ENCODE measurements at places on chromosomes 5 and 9. TPM values are rescaled to one million over a fixed set of nuclear protein-coding genes. Genes with fewer than 3 reads are reported as not detected.

DNA sequence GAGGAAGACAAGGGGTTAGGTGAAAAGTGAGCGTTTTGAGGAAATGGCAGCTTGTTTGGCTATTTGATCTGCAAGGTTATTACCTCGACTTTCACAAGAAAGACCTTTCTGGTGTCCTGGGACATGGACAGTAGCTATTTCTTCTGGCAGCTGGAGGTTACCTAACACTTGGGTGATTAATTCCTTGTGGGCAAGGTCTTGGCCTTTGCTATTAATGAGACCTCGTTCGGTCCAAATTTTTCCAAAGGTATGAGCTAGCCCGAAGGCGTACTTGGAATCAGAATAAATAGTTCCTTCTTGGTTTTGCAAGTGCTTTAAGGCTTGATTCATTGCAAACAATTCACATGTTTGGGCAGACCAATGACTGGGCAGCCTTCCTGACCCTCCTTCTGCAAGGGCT, 4.9 kb downstream of the GTF3C5 start:
- H3K36me3 ChIP-seq, result peaks cover 21% of the 10 kb centered on the region
- no peaks in the 10 kb centered on the region for H3K27me3 ChIP-seq
- no peak overlapping the region for H3K4me3 ChIP-seq
- DNase-seq, result no peak
- no peak overlapping the region for H3K27ac ChIP-seq

DNA sequence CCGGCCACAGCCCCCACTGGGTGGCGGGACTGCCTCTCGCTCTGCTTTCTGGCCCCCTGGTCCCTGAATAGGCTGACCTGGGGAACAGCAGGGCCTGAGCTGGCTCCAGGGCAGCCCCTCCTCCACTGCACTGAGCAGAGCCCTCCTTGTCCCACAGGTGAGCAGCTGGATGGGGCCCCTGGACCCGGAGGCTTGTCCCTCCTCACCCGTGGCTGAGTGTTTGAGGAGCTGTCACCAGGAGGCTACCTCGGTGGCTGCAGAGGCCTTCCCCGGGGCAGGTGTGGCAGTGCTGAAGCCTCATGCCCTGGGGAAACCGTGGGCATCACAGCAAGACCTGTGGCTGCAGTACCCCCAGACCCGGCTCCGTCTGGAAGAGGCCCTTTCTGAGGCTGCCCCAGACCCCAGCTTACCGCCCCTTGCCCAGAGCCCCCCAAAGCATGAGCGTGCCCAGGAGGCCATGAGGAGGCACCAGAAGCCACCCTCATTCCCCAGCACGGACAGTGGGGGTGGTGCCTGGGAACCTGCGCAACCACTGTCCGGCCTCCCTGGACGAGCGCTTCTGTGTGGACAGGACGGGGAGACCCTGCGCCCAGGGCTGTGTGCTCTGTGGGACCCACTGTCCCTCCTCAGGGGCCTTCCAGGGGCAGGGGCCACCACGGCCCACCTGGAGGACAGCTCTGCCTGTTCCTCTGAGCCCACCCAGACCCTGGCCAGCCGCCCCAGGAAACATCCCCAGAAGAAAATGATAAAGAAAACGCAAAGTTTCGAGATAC, 28.5 kb upstream of the LRRC14B start:
- DNase-seq, result no peak
- peaks cover 35% of the 10 kb centered on the region for H3K4me1 ChIP-seq
- no peak overlapping the region for H3K27ac ChIP-seq
- H3K4me3 ChIP-seq, result no peak overlapping the region
- no peaks in the 10 kb centered on the region for H3K27me3 ChIP-seq

DNA sequence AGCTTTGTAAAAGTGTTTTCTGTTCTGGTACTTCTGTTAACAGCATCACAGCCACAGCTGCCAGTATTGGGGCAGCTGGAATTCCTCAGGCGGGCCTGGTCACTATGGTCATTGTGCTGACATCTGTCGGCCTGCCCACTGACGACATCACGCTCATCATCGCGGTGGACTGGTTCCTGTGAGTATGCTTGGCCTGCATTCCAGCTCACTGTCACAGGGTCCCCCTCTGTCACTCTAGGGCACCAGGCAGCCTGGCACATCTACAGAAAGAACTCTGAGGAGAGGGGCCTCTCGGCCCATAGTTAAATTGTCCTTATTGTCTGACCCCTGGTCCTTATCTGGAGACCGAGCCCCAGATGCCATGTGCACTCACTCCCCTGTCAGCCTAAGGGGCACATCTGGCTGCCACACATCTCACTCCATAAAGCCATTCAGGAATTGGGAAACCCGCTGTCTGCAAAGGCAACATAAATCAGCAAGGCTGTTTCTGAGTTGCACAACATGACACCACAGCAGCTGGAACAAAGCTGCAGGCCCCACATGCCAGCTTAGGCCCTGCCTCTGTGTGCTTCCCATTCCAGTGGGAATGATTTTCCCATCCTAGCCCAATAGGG, 77.5 kb downstream of the SLC1A3 start:
- H3K36me3 ChIP-seq, result peaks cover 41% of the 10 kb centered on the region
- H3K4me1 ChIP-seq, result peaks cover 12% of the 10 kb centered on the region
- no peaks in the 10 kb centered on the region for H3K27me3 ChIP-seq
- DNase-seq, result no peak
- no peak overlapping the region for H3K27ac ChIP-seq

DNA sequence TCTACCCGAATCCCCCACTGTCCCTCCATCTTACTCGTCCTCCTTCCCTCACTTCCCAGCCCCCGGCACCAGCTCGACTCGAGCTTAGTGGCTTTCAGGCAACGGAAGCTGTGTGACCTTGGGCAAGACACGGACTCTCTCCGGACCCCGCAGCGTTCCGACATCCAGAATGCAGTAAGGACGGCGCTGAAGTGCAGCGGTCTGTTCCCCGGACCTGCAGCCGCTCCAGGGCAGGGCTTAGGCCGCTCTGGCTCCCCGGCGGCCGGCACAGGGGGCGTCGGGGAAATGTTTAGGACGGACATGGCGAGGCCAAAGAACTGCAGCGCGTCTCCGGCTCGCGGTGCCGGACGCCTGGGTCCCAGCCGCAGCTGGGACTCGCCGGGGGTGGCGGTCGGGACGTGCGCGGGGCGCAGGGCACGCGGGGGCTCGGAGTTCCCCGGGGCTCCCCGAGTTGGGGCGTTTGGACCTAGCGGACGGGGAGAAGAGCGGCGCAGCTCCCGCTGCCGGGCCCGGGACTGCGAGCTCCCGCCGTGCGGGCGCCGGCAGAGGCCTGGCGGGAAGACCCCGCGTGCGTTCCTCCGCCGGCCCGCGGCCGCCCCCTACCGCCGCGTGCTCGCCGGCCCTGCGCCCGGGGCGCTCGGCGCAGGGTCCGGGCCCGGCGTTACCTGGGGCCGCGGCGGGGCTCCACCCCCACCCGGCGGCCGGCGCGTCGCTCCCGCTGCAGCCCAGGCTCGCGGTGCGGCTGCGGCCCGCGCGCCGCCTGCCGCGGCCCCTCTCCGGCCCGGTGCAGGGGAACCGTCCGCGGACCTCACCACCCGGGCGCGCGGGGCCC, 5.6 kb upstream of the RNF44 start:
- H3K36me3 ChIP-seq, result 0 out of 2 replicates have a peak, but pooled peaks cover 6% of the 10 kb centered on the region
- peaks cover 11% of the 10 kb centered on the region for H3K27me3 ChIP-seq
- H3K27ac ChIP-seq, result no peak overlapping the region
- H3K4me3 ChIP-seq, result peak overlapping the region; percentile 60

- no peaks in the 10 kb centered on the region for H3K36me3 ChIP-seq
- no peak overlapping the region for H3K4me3 ChIP-seq
- peaks cover 7% of the 10 kb centered on the region for H3K4me1 ChIP-seq
- no peak overlapping the region for H3K27ac ChIP-seq
- no peak for DNase-seq
Measured at GRCh38 chr5:64165160-64165499, 513 bp upstream of the RNF180 start.

DNA sequence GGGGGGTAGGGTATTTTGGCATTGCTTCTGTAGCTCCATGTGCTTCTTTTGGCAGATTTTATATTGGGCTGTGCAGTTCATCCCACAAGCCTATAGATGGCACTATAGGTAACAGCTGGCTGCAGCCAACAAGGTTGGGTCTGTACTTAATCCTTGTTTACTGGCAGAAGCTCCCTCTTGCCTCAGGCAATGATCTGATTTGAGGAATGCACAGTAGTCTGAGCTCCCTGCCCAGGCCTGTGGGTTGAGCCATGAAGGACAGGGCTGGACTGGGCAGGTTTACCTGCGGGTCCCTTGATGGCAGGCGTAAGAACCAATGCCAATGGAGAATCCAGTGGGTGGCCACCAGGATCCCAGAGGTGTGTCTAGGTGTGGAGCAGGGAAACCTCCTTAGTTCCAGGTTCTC, 11.7 kb upstream of the OR1J2 start:
- H3K27ac ChIP-seq, result no peak overlapping the region
- no peak overlapping the region for H3K4me3 ChIP-seq
- no peaks in the 10 kb centered on the region for H3K27me3 ChIP-seq
- H3K36me3 ChIP-seq, result no peaks in the 10 kb centered on the region

DNA sequence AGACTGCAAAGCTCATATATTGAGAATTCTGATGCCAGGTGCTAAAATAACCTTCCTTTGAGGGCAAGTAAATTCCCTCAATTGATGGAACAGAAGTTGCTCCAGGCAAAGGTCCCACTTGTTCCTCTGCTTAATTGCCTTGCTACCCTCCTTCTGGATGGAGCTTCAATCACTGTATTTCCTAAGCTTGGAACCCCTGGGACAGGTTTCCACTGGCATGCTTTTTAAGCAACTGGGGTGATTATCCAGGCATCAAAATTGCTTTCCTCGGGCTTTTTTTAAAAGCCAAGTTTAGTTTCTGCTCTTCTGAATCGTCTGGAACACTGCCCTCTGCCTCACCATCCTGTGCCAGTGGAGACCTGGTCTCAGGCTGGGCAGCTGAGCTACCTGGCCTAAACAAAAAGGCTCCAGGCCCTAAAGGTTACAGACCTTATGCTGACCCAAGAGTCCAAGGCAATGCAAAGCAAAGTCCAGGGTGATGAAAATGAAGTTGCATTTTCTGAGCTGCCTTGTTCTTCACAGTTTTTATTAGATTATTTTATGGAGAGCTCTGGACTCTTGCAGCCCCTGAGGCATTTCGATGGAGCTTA, 167.9 kb upstream of the CD180 start:
- no peaks in the 10 kb centered on the region for H3K27me3 ChIP-seq
- H3K36me3 ChIP-seq, result no peaks in the 10 kb centered on the region
- DNase-seq, result no peak
- H3K4me3 ChIP-seq, result no peak overlapping the region
- no peaks in the 10 kb centered on the region for H3K4me1 ChIP-seq
- H3K27ac ChIP-seq, result no peak overlapping the region

GRCh38 chr5:139294374-139295165, 1.0 kb downstream of the MATR3 start:
- DNase-seq, result peak; percentile 96
- H3K36me3 ChIP-seq, result peaks cover 47% of the 10 kb centered on the region
- peak overlapping the region; percentile 97 for H3K27ac ChIP-seq
- peaks cover 9% of the 10 kb centered on the region for H3K4me1 ChIP-seq
- peak overlapping the region; percentile 87 for H3K4me3 ChIP-seq
- H3K27me3 ChIP-seq, result no peaks in the 10 kb centered on the region

DNA sequence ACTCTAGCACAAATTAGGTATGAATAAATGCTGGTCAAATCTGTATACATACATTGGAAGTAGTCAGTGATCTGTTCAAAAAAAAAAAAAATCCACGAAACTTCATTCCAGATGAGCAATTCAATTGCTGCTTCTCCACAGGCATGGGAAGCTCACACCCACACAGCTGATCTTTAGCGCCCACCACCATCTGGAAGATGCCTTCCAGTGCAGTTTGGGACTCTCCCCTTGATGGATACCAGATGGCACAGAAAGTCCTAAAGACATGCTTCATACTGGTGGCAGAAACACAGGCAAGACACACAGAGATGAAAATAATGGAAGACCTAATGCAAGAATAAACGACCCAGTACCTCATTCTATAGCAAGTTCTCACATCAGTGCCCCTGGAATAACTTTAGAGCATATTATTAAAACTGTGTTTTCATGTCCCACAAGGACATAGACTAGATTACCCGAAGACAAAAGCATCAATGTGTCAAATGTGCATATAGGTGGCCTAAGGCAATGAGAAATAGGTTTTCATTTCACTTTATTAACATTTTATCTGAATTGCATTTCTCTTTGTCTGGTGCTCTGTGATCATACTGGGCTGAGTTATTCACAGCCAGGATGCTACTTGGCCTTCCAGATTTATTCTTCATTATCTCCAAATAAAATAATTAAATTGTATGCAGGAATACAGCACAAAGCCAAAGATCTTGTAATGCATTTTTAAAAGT, 135.4 kb upstream of the TAS2R1 start:
- no peaks in the 10 kb centered on the region for H3K36me3 ChIP-seq
- no peak overlapping the region for H3K4me3 ChIP-seq
- H3K27ac ChIP-seq, result no peak overlapping the region
- H3K27me3 ChIP-seq, result no peaks in the 10 kb centered on the region
- H3K4me1 ChIP-seq, result no peaks in the 10 kb centered on the region
- DNase-seq, result no peak

DNA sequence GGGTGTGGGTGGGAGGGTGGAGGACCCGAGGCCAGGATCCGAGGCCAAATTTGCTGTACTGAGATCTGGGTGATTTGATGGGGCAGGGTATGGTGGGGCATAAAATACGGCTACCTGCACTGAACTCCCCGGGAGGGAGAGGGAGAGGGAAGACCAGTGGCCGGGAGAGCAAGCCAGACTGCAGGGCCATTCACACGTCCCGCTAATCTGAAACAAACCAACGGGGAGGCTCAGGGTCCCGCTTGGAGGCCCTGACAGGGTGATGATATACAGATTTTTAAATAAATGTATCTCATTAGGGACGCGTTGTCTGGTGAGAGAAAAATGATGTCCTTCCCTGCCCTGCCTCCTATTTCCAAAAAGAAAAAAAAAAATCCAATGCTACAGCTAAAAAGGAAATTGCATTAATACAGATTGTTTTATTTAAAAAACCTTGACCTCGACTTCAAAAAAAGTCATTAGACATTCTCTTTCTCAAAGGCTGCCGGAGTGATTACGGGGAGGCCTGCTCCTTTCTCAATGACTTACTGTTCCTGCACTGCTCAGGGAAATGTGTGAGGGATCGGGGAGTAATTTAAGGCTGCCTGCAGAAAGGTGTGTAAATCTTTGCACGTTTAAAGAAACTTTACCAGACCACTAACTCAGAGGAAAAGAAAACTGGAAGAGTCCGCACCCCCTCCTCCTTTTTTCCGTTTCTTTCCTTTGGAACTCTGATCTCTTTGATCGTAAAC, 11.5 kb upstream of the PRRX2 start:
- H3K4me1 ChIP-seq, result peaks cover 12% of the 10 kb centered on the region
- H3K27ac ChIP-seq, result no peak overlapping the region
- H3K27me3 ChIP-seq, result 0 out of 2 replicates have a peak, but pooled peaks cover 3% of the 10 kb centered on the region
- H3K4me3 ChIP-seq, result no peak overlapping the region

- no peaks in the 10 kb centered on the region for H3K4me1 ChIP-seq
- no peak overlapping the region for H3K4me3 ChIP-seq
- H3K27me3 ChIP-seq, result no peaks in the 10 kb centered on the region
- H3K27ac ChIP-seq, result no peak overlapping the region
- DNase-seq, result no peak
- H3K36me3 ChIP-seq, result no peaks in the 10 kb centered on the region
Measured at GRCh38 chr5:86376214-86376613, 241.5 kb upstream of the COX7C start.

- no peak overlapping the region for H3K27ac ChIP-seq
- H3K27me3 ChIP-seq, result no peaks in the 10 kb centered on the region
- no peak overlapping the region for H3K4me3 ChIP-seq
- no peaks in the 10 kb centered on the region for H3K36me3 ChIP-seq
Measured at GRCh38 chr9:27750566-27750965, 177.3 kb upstream of the C9orf72 start.

Gene LHX3
- not detected for total RNA-seq

Gene KIF24
- 2.1 TPM for total RNA-seq

Gene CFAP77
- not detected for total RNA-seq

Gene SPINK7
- not detected for total RNA-seq

Gene KCNN2
- total RNA-seq, result not detected

Gene SLC25A2
- 0.11 TPM for total RNA-seq

Gene LRRC19
- not detected for total RNA-seq

Gene CAMK2A
- total RNA-seq, result not detected
